ENCODE measurements at places on chromosomes 6 and 20.

DNA sequence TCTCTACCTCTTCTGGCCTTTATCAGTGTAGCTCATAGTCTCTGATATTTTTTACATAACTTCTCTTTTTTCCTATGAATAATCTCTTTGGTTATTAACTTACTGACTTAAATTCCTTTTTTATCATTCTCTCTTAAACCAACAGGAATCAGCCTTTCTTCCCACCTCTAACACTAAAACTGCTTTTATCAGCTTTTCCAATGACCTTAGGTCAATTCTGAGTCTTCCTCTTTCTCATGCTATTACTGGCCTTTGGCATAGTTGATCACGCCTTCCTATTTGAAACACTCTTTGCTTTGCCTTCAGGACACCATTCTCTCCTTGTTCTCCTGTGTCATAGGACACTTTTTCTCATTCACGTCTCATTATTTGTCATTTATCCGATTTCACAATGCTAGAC, 8.1 kb upstream of the HINT3 start:
- no peak for DNase-seq

DNA sequence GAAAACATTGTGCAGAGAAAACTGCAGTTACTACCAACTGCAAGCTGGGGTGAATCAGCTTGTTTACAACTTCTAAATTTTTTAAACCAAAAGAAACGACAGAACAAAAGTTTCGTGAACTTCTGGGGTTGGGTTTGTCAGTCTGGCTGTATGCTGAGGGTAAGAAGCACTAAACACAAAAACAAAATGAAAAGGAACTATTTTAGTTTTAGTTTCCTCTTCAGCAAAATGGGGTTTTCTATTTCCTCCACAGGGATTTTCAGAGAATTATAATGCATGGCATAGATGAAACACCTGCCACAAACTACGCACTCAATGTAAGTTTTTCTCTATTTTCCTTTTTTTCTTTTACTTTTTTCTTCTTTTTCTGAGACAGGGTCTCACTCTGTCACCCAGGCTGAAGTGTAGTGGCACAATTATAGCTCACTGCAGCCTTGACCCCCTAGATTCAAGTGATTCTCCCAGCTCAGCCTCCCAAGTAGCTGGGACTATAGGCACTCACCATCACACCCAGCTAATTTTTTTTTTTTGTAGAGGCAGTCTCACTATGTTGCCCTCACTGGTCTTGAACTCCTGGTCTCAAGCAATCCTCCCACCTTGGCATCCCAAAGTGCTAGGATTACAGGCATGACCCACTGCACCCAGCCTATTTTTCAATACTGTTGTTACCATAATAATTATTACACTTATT, 40.6 kb downstream of the CGA start:
- no peak for DNase-seq

DNA sequence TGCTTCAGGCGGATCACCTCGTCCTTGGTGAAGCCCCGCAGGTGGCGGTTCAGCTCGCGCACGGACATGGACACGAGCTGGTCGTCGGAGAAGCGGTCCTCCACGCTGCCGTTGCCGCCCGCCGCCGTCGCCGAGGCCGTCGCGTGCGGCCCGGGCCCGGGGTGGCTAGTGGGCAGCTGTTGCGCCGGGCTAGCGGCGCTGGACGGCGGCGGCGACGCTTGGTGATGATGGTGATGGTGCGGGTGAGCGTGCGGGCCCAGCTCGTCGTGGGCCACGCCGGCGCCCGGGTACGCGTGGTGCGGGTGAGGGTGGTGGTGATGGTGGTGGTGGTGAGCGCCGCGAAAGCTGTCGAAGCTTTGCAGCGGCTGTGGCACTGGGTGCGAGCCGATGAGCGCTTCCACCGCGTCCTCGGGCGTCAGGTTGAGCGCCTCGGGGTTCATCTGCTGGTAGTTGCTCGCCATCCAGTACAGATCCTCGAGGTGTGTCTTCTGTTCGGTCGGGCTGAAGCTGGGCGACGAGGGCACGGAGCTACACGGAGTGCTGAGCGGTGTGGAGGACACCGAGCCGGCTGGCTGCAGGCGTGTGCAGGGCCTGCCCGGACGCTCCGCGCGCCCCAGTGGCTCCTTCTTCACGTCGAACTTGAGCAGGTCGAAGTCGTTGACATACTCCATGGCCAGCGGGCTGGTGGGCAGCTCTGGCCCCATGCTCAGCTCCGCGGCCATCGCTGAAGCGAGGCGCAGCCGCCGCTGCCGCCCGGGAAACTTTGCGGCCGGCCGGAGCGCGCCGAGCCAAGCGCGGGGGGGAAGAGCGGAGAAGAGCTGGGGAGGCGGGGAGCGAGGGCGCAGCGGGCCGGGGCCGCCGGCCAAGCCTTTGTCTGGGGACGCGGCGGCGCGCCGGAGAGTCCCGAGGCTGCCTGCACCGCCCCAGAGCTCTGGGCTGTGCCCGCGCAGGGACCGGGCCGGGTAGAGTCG, 622 bp downstream of the MAFB start:
- DNase-seq = no peak

DNA sequence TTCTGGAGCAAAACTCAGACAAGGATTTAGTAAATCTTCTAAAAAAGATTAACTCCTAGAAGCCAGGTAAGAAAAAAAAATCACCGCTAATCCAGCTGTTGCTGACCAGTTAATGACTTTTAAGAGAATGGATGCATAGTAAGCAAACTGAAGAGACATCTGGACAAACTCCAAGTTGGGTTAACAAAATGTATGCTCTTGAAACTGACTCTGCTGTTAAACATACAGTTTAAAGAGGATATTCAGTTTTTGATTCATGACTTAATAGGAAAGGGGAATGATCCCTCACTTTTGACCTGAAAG, 70.4 kb downstream of the PLAGL1 start:
- DNase-seq = no peak

GRCh38 chr20:47529840-47530239, 28.2 kb downstream of the NCOA3 start:
- DNase-seq = no peak

GRCh38 chr20:47795214-47795907, 10.1 kb upstream of the SULF2 start:
- DNase-seq = no peak

- no peak for DNase-seq
Measured at GRCh38 chr20:1777476-1777820, 117.8 kb upstream of the SIRPA start.

DNA sequence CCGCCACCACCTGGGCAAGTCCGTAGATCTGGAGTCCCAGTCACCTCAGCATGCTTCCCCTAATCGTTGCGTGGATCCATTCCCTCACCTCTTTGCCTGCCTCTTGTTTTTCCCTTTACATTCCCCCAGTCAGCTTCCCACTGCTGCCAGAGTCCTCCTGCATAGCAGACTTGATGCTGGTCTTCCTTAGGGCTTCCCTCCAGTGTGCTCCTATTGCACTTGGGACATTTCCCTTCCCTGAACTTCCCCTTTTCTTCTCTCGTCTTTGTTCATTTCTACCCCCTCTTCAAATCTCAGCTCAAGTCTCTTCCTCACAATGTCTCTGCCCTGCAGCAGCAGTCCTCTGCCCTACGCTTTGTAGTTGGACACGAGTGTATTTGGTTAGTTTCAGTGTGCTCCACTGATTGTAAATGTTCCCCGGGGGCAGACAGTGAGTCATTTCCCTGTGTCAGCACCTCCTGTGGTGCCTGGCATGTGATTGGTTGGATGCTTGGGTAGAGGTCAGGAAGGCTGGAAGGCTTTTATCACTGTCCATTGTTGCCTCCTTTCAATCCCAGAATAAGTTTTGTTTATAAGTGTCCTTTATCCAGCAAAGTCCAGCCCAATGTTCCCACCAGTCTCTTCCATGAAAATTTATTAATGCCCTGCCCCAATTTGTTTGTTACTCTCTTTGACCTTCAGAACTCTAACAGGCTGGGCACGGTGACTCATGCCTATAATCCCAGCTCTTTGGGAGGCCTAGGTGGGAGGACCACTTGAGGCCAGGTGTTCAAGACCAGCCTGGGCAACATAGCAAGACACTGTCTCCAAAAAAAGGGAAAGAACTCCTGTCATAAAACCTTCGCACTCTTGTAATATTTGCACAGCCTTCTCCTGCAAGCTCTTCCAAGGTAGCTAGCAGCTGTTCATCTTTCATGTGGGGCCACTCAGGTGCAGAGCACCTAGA, 38.3 kb downstream of the FAM120B start:
- DNase-seq = no peak

DNA sequence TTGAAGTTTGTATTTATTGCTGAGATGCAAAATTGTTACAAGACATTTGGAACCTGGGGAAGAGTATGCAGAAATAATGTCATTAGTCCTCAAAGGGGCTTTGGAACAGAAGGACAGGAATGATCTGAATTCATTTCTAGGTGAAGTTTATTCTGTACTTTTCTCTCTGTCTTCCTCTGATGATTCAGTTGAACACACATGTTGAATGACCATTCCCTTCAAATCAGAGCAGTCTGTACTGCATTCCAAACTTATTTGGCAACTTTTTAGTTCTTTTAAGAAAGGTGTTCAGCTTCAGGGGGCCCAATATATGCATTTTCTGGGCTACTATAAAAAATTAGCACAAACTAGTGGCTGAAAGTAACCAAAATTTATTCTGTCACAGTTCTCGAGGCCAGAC, 213.9 kb upstream of the LAMP5 start:
- no peak for DNase-seq

- no peak for DNase-seq
Measured at GRCh38 chr20:2637246-2637645, 15.2 kb upstream of the NOP56 start.

- no peak for DNase-seq
Measured at GRCh38 chr6:139590206-139590605, 215.8 kb upstream of the CITED2 start.

DNA sequence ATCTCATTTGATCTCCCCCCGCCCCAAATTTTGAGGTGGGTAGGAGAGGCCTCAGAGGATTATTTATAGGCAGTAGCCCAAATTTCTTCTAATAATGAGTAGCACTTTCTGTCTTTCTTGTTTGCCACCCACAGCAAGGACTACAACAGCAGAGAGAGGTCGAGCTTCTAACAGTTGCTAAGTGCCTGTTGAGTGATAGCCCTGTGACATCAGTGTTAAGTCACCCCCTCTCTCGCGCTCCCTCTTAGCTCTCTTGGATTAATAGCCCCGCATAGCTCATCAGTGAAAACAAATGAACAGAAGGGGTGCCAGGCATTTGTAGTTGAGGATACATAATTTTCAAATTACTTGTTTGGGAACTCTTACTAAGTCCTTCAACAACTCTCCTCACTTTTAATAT, 3.5 kb downstream of the ANKRD60 start:
- DNase-seq = no peak

DNA sequence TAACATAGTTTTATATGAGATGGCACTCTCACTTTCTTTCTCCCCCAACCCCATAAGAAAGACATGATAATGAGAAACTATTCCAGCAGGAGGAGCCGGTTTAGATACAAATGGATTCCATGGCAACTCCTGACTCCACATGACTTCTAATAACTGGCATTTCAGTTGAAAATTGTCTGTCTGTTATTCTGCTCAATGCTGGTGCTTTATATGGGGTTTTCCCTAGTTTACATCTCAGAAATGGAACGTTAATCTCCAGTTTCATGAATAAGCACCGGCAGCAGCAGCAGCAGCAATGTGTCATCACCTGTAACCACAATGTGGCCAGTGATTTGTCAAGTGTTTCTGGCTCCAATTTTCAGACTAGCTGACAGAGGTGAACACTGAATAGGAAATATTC, 8.0 kb upstream of the SIM1 start:
- no peak for DNase-seq

DNA sequence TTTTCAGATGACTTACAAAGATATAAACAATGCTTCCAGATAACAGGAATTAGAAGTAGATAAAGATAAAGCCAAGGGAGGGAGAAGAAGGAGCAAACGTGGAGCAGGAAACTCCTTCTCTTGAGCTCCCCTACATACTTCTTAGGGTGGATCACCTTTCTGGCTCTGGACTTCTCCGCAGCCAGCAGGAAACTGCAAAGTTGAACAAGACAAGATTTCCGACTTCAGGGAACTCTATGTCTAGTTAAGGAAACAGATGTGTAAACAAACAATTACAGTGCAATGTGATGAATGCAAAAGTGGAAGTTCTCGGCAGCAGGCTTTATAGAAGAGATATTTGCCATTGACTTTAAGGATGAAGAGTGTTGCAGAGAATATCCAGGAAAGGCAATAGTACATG, 134.0 kb upstream of the MARCKS start:
- DNase-seq = peak; percentile 12

Measured in right renal pelvis (tissue), 4 donors.